Epithelial cell of prostate (primary cell): ENCODE measurements at places on chromosomes 2 and 18.
A peak's percentile ranks its signal among the peaks of the same experiment; 100 is the strongest.

- no peak for DNase-seq
Observed at GRCh38 chr2:206092297-206092696, 6.3 kb upstream of the INO80D start.

DNA sequence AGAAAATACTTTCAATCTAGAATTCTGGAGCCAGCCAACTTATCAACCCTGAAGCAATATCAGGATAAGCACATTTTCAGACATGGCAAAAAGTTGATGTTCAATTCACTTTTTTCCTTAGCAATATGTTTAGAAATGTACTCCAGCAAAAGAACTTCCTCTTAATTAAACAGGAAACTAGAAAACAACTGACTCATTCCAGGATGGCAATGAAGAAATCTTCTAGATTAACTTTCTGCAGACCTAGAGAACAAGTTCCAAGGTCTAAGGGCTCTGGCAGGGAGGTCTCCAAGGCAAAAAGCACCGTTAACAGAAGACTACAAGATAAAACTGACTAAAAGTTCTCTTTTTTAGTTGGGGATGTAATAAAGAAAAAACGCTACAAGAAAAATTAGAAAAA lies 69.2 kb upstream of the VWC2L start:
- DNase-seq = no peak

- DNase-seq = no peak
Observed at GRCh38 chr18:75049455-75049789, 159.5 kb downstream of the PTGR3 start.

DNA sequence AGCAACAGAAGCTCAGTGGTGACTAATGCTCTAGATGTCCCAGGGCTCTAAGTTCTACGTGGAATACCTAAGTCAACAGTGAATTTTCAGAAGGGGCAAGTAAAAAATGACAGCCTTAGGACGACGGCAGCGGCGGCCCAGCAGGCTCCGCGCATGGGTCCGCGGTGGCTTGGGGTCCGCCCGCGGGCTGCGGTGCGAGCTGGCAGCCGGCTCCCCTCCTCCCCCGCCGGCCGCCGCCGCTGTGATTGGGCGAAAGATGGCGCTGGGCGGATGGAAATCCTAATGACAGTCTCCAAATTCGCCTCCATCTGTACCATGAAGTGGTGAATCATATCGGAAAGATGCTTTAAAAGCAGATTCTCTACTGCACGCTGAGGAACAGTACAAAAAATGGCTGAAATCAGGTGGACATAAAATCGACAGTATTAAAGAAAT lies 74.7 kb downstream of the HNRNPLL start:
- DNase-seq = no peak

GRCh38 chr2:189179570-189179950 lies at the start of gene COL5A2:
TSS of gene COL5A2 (minus strand) at chr2:189179761. CDS start at chr2:189179604, 157 bp downstream.
- DNase-seq = peak; percentile 20
